ENCODE measurements at places on chromosomes 2 and 18. TPM values are rescaled to one million over a fixed set of nuclear protein-coding genes. Genes with fewer than 3 reads are reported as not detected.
A peak's percentile ranks its signal among the peaks of the same experiment; 100 is the strongest.

DNA sequence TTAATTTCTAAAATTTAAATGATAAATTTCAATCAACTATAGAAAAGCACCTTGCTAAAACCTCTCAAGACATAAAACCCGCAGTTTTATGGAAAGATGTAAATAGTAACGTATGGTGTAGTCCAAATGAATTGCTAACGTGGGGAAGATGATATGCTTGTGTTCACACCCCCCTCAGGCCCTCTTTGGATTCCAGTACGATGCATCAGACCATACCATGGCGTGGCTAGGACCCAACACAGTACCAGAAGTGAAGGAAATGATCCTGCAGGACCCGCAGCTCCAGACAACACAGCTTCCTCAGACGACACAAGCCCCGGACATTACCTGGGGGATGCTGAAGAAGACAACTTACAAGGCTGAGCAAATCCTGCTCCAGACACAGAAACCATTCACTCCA lies 60.1 kb upstream of the DYSF start:
- no peak for DNase-seq

GRCh38 chr2:201909961-201910361 lies 103.6 kb downstream of the CDK15 start:
- peak; percentile 64 for DNase-seq

- DNase-seq: no peak
These were observed 106.1 kb downstream of the ZNF516 start for GRCh38 chr18:76388891-76389423.

GRCh38 chr18:76679945-76680344 lies 142.4 kb upstream of the ZNF236 start:
- DNase-seq: no peak

DNA sequence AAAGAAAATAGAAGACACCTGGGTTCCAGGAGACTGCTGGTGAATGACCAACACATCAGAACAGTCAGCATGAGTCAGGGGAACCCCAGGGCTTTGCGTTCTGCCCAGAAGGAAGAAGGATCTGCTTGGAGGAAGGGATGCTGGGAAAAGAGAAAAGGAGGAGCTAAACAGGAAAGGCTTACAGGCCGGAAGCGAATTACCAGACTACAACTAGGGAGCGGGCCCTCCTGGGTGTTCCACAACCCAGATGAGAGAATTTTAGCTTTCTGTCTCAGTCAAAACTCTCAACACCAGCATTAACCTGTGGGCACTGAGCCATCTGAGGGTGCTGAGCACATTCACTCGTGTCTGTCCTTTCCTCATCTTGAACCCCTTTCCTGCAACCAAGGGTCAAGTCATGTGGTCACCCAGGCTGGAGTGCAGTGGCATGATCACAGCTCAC lies 19.2 kb downstream of the CDC42EP3 start:
- no peak for DNase-seq

GRCh38 chr2:237444071-237444470 lies 30.1 kb upstream of the COL6A3 start:
- DNase-seq: no peak

The VWA3B gene
- 0.43 TPM for polyA plus RNA-seq

All from renal pelvis (tissue), 12 donors.